ENCODE measurements at places on chromosomes 11 and 22.
A peak's percentile ranks its signal among the peaks of the same experiment; 100 is the strongest.

GRCh38 chr11:111540937-111541253, 375 bp downstream of the LAYN start:
- no peak for DNase-seq

DNA sequence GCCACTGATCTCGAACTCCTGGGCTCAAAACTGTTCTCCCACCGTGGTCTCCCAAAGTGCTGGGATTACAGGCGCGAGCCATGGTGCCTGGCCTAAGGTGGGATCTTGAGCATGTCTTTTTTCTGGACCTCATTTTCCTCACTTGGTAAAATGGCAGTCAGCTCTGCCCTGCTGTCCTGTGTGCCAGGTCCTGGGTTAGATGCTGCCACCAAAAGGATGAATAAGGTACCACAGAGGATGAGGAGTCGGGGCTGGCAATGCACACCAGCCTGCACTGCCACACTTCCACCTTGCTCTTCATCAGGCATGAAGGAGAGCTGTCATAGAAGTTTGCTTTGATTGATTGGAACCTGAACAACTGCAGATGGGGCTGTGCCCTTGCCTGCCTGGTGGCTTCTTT, 32.3 kb downstream of the ACO2 start:
- peak; percentile 22 for DNase-seq

DNA sequence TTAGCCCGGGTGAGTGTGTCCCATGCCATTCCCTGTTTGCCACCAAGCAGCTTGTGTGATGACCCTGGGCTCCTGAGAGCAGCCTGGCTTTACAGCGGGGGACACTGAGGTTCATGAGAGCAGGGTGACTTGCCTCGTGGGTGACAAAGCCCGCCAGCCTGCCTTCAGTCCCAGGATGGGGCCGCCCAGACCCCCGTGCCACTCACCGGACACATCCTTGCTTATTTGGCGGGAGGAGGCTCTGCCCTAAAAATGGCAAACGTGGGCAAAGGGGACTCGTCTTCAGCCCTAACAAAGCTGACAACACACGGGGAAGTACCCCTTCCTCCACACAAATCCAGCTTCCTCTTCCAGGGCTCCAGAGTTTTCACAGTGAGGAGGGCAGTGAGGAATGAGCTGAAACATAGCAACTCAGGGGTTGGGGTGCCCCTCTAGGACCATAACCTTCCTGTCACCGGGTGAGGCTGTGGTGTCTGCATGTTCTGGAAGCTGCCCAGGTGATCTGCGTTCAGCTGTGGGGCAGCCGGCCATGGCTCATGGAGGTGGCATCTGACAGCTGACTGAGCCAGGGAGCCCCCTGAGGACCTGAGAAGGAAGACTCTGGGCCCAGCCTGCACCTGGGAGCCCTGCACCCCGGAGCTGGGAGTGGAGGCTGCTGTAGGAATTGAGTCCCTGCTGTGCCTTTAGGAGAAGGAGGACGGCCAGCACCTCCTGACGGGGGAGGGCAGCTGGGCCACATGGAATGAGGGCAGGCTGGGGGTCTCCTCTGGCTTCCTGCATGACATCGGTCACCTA, 16.7 kb downstream of the RIBC2 start:
- DNase-seq, result no peak

- no peak for DNase-seq
These were observed 4.9 kb downstream of the LRP4 start for GRCh38 chr11:46913484-46913883.

- no peak for DNase-seq
These were observed 50.4 kb downstream of the ANO1 start for GRCh38 chr11:70128435-70128906.

GRCh38 chr11:65444314-65445051, 21.9 kb downstream of the NEAT1 start:
- no peak for DNase-seq

DNA sequence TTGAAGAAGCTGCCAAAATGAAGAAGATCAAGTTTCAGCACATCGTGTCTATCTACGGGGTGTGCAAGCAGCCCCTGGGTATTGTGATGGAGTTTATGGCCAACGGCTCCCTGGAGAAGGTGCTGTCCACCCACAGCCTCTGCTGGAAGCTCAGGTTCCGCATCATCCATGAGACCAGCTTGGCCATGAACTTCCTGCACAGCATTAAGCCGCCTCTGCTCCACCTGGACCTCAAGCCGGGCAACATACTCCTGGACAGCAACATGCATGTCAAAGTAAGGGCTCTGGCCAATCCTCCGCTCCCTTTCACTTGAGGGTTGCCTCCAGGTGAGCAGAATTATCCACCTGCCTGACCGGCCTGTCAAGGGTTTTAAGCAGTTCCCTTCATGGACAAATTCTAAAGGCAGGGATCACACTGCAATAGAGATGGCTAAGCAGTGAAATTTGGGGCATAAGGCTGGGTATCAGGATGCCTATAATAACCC, 6.0 kb downstream of the ANKK1 start:
- no peak for DNase-seq

- no peak for DNase-seq
These were observed 36.1 kb downstream of the RELT start for GRCh38 chr11:73412308-73412707.

- DNase-seq, result no peak
These were observed 12.4 kb downstream of the CAVIN3 start for GRCh38 chr11:6307876-6308275.
